EH (cell line): ENCODE measurements at places on chromosomes 12 and 14.

DNA sequence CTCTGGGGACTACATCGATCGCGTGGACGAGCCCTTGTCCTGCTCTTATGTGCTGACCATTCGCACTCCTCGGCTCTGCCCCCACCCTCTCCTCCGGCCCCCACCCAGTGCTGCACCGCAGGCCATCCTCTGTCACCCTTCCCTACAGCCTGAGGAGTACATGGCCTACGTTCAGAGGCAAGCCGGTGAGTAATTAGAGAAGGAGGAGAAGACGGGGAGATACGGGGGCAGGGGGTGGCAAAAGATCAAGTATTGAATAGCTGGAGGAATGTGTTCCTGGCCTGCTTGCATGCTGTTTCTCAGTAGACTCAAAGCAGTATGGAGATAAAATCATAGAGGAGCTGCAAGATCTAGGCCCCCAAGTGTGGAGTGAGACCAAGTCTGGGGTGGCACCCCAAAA is 21.9 kb downstream of the OS9 start:
- no peak for DNase-seq

- DNase-seq, result no peak
Observed at GRCh38 chr12:118526255-118527095, 150.1 kb downstream of the SUDS3 start.

DNA sequence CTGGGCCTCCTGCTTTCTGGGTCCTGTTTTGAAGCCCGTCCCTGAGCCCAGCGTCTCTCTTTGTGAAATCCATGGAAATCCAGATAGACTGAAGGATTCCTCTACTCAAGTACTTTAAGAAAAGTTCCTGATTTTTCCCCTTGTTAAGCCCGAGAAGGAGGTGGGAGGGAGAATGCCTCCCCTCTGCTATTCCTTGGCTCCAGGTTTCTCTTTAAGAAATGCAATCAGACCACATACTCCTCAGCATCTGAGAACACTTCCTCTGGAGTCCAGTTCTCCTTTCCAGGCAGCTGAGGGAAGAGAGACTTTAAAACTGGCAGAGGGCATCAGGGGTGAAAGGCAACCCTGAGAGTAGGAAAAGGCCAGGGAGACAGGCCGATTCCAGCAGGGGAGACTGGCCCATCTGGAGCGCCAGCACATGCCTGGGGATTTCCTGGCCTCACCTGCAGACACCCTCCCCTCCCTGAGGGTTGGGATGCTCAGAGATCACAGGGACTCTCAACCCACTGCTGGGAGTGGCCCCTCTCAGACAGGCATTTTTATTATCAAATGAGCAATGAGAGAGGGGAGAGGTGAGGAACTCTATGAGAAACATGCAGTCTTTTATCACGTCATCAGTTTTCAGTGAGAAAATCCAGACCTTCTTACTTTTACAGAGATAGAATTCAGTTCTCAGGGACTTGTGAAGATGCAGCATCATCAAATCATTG is 2.0 kb upstream of the EMP1 start:
- peak; percentile 46 for DNase-seq

- DNase-seq, result no peak
Observed at GRCh38 chr14:99728981-99729451, 44.9 kb downstream of the CYP46A1 start.

DNA sequence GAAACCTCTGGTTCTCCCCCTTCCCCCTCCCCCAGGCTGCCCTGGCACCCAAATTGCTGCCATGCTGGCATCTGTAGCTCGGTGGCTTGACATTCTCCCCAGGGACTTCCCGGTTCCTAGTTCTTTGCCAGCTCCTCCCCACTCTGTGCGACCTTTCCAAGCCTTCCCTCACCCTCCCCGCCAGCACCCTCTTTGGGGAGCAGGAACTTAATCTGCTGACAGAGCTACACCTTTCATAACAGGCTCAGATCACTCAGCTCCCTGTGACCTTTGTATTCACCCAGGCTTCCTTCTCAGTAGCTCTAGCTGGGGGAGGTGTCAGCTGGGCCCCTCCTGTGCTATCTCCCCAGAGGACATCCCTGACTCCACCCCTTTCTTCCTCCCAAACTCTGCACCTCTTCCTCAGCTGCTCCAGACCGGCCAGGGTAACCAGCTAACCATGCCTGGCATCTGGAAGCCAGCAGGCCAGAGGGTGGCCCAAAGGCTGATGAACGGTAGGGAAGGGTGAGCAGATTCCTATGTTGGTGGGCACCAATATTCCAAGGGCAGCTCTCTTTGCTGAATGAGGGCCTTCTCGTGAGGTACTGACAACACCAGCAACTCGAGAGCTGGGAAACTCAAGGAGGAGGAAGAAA is 1.8 kb upstream of the COX14 start:
- peak; percentile 44 for DNase-seq

DNA sequence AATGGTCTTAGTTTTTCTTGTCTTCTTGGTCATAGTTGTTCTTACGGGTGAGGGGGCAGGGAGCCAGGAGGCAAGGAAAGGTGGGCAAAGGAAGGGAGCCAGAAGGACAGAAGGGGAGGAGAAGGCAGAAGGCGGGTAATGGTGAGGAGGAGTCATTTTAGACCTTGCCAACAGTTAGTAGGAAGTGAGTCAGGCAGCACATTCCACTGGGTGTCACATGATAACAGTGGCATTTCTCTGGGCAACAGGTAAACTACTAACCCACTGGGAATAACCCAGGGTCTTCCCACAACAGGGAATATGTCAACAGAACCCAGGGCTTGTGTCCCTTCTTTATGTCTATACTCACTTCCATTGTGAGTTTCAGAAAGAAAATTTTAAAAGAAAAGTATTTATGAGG is 127.6 kb downstream of the SLC8A3 start:
- no peak for DNase-seq

DNA sequence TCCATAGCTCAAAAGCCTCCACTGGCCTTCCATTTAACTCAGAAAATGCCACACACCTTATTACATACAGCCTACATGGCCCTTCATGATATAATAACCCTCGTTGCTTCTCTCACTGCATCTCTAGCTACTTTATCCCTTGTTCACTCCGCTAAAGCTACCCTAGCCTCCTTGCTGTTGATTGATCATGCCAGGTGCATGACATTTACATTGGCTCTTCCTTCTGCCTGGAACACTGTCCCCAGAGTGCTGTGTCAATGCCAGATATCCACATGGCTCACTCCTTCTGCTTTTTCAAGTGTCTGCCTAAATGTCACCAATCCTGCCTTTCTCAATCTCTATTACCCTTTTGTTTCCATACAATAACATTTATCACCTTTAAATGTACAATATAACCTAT is 58.3 kb downstream of the CAND1 start:
- DNase-seq, result no peak

- peak; percentile 96 for DNase-seq
Observed at GRCh38 chr12:2256915-2257314, 204.1 kb downstream of the CACNA1C start.

DNA sequence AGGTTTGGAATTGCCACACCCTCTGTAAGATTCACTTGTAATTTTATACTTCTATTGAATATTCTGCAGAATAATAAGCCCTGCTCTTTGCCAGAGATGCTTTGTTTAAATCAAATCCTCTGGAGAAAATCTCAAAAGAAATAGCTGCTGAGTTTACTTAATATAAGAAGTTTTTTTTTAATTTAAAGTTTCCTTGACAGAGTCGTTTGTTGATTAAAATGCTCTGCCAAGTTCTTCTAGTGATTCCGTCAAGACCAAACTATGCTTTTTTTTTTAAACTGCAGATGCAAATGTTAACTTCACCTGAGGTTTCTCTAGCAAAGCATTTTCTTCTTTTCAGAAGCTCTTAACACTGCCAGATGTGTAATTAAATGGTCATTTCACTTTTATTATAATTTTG is 13.4 kb upstream of the NAV3 start:
- no peak for DNase-seq

DNA sequence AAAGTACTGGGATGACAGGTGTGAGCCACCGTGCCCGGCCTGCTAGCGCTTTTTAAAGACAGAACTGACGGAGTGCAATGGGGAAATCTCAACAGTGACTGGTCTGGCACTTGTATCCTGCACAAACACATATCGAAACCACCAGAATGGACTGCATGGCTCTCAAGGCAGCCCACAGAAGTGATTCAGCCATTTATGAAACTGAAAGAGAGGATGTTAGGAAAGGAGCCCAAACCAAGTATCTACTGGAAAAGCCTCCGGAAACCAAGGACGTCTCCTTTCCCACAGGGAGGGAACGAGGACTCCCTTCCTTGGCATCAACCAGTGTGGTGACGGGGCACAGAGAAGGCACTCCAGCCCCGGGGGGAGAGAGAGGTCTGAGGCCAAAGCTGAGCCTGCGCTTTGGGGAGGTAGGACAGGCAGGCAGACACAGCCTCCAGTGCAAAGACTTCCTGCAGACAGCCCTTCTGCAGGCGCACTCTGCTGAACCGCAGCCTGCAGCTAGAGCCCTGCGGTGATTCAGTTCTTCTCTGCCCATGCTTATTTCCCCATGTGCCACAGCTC is 16.5 kb downstream of the SLC15A4 start:
- no peak for DNase-seq

DNA sequence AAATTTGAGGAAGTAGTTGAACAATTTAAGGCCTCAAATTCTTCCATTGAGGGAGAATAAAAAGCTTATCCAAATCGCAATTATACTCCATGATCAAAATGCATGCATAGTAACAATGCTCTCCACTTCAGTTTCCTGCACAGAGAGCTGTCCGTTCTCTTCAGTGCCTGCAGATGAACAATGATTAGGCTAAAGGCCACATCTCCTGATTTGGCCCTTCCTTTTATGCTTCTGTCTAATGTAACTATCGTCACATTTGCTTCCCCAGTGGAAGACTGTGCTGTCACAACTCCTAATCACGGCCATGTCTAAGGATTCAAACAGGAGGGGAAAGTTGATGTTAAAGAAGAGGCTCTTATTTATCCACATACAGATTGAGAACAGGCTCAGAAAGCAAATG is 113.6 kb upstream of the NPAS3 start:
- DNase-seq, result no peak

- no peak for DNase-seq
Observed at GRCh38 chr12:113081873-113082272, 25.3 kb downstream of the DTX1 start.

- peak; percentile 79 for DNase-seq
Observed at GRCh38 chr12:42135259-42135814, 9.3 kb downstream of the GXYLT1 start.

DNA sequence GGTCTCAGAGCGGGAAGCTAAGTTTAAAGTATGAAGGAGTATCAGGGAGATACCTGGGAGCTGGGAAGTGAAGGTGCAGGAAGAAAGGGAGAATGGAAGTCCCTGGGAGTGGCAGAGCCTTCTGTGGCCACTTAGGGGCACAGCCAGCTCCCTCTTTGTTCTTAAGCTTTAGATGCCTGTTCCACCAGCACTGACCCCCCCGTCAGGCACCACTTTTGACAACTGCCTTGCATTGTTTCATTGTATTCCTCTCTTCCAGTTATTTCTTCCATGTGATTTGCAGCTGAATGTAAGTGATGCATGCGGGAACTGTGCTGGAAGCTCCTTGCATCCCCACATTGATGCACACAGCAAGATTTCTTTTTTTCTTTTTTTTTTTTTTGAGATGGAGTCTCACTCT is 2.6 kb downstream of the GALNT16 start:
- no peak for DNase-seq

- peak; percentile 40 for DNase-seq
Observed at GRCh38 chr12:67042697-67043131, 226.4 kb upstream of the CAND1 start.

GRCh38 chr12:32494656-32495055 is 95.3 kb downstream of the FGD4 start:
- DNase-seq, result no peak

GRCh38 chr14:35867280-35867629 is 41.1 kb downstream of the BRMS1L start:
- DNase-seq, result peak; percentile 57

DNA sequence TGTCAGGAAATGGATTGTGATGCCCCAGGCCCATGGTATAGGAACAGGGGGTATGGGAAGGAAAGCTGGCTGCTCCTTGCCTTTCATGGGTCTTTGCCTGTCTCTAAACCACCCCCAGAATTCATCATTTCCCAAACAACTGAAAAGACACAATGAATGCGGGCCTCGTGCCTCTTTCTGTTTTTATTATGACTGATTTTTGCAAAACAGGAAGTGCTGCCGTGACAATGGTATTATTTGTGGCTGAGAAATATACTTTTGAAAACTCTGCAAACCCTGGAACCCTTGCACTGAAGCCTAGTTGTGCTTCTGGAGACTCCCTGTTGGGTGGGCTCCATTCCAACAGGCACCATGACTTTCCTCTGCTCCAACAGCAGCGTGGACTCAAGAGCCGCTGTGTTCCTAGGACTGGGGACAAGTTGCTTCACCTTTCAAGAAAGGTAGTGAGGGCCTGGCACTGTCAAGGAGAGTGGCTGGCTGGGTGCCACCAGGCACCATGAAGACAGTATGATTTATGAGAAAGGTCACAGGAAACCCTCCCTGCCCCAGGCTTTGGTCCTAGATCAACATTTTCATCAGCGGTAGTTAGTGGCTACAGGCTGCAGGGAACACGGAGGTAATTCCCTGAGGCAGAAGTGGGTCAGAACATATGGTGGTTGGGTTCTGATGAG is 4.8 kb upstream of the DGLUCY start:
- DNase-seq, result peak; percentile 48

GRCh38 chr14:46279776-46280175 is 371.8 kb downstream of the RPL10L start:
- DNase-seq, result no peak

DNA sequence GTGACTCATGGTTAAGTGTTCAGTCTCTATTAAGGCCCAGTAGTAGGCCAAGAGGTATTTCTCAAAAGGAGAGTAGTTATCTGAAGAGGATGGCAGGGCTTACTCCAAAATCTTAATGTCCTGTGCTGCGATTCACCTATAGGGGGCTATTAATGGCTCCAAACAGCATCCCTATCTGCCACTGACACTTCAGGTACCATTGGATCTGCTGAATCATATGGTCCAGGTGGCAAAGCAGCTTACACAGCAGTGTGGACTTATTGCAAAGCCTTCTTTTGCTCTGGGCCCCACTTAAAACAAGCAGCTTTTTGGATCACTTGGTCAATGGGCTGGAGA is 60.8 kb upstream of the ATP2B1 start:
- DNase-seq, result no peak

GRCh38 chr14:103556946-103557758 is 5.3 kb downstream of the BAG5 start:
- DNase-seq, result no peak
